ENCODE measurements at places on chromosomes 7 and 10.

- DNase-seq = no peak
Measured at GRCh38 chr7:85010306-85010705, 176.6 kb downstream of the SEMA3D start.

- no peak for DNase-seq
Measured at GRCh38 chr10:13526948-13527863, 1.6 kb downstream of the BEND7 start.

DNA sequence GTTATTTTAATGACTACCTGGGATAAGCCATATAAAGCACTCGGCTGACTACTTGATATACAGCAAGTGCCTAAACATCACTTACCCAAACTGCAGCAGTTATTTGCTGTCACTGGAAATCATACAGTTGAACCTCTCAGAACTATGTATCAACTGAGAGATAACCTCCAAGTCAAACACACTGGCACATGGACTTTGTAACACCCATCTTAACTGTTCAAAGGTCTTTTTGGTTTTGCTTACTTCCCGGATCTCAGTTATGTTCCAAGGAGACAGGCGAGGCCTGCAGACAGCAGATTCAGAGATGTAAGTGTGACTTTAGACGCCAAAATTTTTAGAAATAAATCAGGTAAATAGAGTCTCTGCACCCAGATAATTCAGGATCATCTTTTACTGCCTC, 34.6 kb upstream of the DAGLB start:
- DNase-seq = no peak

- no peak for DNase-seq
Measured at GRCh38 chr10:1658658-1659057, 78.7 kb downstream of the ADARB2 start.

DNA sequence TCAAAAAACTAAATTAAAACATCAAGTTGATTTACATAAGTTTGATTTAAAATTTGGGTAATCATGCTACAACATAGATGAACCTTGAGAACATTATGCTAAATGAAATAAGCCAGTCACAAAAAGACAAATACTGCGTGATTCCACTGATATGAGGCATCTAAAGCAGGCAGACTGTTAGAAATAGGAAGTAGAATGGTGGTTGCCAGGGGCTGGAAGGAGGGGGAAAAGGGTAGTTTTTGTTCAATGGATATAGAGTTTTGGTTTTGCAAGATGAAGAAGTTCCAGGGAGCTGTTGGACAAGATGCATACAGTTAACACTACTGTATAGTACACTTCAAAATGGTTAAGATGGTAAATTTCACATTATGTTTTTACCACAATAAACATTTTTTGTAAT, 45.0 kb upstream of the IFRD1 start:
- DNase-seq = no peak

DNA sequence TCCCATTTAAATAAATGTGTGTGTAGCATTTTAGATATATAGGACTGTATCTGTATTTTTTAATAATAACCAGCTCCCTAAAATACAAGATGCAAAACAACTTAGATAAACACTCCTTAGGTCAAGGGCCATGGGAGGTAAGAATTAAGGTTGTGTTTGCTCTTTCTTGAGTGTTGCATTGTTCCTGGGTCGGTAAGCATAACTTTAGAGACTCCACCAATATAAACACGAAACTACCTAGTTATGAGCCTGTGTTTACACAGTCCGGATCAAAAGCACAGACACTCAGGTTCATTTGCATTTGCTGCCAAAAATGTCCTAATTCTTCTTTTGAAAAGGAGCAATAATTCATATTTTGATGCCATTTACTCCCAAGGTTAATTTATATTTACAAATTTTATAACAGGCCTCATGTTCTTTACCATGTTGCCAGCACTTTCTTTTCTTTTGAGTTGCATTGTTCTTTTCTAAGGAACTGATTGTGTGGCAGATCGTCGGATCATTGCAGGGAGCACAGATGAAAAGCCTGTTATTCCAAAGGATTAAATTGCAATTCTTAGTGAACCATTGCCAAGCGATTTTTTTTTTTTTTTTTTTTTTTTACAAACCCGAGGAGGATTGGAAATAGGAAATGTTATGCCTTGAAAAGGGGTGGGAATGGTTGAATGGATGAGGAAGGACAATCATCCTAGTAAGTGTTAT, 45.8 kb upstream of the GLCCI1 start:
- no peak for DNase-seq

DNA sequence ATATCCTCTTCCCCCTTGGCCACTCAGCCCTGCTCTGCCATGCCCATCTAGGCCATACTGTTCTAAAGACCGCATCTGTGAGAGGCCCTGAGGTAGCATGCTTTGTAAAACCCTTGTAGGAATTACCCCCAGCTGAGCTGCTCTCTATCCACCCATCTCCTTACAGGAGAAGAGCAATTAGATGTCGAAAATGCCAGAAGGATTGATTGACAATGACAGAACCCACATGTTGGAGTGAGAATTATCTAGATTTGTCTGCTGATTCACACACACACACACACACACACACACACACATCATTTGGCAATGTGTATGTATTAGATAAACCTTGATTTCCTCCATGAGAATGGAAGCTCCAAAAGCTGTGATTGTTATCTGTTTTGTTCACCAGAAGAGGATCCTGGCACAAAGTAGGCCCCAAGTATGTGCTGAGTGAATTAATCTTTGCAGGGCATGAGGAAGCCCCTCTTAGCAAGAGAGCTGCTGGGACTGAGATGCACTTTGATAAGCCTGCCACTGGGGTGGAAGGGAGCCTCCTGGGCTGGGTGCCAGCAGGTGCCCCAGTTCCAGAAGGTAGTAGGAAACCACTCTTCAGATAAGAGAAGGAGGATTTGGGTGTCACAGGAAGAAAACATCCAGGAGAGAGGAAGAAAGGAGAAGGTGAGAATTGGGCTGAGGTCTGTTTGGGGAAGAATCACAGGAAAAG, 187.5 kb upstream of the ADO start:
- DNase-seq = no peak

- DNase-seq = no peak
Measured at GRCh38 chr7:15557186-15557585, 4.6 kb downstream of the AGMO start.

DNA sequence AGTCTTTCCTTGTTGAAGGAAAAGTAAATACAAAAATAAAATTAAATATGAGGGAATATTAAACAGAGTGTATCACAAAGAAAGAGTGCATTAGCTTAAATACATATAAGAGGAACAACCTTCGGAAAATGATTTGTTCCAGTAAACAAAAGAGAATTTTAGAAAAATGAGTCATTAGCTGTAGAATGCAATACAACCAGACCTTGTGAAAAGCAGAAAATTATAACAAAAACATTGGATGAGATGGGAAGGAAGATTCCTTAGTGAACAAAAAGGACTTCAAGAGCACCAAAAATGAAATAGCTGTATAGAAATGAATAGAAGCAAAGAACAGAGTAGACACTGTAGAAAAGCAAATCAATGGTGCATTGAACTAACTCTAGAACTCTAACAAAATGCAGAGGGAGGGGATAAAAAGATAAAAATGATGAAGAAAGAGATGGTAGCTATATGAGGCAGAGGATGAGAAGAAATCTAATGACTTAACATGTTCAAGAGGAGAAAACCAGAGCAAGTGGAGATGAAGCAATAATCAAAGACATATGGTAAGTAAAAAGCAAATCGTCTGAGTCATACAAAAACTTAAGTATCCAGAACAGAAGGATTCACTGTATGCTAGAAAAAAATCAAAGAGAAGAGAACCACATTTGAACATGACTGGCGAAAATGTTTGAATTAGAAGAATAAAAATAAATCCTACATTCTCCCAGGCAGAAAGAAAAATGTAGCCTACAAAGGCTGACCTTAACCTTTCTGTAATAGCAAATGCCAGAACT, 190.5 kb downstream of the TMEM26 start:
- DNase-seq = no peak

DNA sequence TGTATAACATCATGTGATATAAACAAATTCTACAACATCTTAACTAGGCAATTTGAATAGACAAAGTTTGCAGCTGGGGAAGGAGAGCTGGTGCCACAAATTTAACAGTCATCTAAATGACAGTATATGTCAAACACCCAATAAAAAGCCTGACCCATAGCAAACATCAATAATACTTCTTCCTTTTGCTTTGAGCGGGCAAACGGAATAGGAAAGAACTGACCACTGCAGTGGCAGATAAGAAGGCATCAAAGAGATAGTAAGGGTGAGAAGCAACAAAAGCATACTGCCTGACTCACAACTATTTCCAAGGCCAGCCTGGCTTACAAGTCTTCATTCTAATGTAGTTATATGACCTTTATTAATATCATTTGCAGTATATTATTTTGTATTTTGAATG, 99.9 kb downstream of the LRRN3 start:
- no peak for DNase-seq

DNA sequence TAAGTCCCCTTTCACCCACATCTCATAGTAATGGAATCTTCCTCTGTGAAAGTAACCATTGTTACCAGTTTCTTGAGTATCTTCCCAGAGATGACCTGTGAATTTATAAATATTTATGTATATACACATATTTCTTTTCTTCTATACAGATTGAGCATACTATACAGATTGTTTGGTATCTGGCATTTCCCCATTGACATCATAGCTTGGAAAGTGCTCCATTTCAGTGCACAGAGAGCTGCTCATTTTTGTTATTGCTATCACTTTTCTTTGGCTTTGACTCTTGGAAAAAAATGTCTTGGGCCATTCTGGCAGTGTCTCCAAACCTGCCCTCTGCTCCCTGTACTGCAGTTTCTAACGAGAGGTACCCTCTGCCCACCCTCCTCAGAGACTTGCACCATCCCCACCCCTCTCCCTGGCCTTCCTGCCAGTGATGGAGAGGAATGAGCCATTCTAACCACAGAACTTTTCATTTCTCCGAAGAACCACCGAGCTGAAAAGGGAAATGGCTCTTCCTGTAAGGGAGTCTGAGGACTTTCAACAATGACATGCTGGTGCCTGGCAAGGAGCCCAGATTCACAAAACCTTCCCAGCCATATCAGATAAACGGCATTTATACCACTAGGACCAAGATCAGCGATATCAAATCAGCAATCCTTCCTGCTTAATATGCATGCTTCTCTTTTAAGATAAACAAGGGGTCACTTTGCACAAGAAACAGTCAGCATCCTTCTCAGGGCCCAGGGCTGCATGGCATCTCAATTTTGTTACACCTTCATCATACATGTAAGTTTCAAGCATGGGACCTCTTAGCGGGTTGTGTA, 19.7 kb upstream of the CCSER2 start:
- DNase-seq = no peak

- DNase-seq = no peak
Measured at GRCh38 chr10:90930971-90931871, 10.3 kb upstream of the ANKRD1 start.

GRCh38 chr10:117004227-117005025, 561 bp downstream of the SHTN1 start:
- no peak for DNase-seq

DNA sequence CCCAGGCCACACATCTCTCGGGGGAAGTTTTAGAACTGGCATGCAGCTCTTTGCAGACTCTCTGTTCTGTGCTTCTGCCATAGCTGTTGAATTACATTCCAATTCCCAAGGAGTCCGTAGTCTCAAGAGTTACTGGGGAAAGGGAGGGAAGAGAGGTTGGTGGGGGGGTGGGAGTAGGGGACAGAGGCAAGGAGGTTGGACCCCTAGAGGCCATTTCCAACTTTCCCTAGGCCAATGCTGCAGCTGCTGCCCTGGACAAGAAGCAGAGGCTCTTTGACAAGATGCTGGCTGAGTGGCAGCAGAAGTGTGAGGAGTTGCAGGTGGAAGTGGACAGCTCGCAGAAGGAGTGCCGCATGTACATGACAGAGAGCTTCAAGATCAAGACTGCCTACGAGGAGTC, 23.8 kb downstream of the MYH16 start:
- no peak for DNase-seq

DNA sequence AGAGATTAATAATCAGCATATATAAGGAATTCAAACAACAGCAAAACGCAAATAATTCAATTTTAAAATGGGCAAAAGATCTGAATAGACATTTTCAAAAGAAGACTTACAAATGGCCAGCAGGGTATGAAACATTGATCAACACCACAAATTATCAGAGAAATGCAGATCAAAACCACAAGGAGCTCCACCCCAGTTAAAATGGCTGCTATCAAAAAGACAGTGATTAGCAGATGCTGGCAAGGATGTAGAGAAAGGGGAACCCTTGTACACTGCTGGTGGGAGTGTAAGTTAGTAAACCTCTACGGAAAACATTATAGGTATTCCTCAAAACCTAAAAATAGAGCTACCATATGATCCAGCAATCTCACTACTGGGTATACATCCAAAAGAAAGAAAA, 128.0 kb upstream of the CACUL1 start:
- no peak for DNase-seq

- DNase-seq = no peak
Measured at GRCh38 chr7:47506382-47507339, 75.2 kb downstream of the TNS3 start.

DNA sequence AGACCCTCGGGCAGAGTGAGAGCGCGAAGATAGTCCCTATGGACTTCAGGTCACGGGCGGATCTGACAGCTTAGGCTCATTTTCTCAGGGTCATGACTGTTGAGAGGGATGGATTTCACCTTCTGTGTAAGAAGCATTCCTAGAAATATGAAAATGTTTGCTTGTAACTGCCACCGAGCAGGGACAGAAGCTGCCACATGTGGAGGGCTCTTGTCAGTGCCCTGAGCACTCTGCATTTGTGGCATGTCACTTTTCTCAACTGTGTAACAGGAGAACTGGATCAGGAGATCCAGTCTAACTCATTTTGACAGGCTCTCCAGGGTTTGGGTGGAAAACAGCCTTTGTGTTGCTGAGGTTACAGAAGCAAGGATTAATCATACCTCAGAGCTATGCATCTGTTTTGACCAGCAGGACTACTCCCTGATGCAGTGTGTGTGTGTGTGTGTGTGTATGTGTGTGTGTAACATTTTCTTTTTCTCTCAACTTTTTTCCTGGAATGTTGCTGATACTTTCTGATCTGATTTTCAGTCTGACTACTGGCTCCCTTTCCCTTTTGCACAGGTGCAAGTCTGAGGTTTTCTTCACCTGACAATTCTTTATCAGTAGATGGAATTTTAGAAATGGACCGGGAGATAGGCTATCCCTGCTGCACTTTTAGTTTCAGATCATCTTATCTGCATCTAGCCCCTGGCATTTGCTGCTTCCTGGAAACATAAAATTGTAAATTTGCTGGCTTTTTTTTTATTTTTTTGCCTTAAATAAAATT, 183.3 kb downstream of the STK31 start:
- no peak for DNase-seq

- DNase-seq = no peak
Measured at GRCh38 chr7:27128776-27129728, 1.5 kb downstream of the HOXA4 start.

DNA sequence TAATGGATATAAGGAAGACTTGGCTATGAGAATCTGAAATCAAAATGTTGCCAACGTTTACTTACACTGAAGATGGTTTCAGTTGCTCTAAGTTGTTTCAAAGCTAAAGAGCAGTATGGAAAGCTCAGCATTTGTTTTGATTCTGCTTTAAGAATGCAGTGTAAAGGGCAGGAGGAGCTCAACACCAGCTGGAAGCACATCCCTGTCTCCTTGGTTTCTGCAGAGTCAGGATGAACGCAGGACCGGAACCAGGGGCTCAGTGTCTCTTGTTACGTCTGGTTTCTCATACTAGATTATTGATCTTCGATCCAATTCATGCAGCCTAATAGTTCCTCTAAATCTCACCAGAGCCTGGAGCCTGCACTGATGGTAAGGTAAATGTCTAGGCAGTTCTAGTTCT, 24.1 kb downstream of the ZRANB1 start:
- DNase-seq = no peak

GRCh38 chr10:75788394-75789205, 357.2 kb downstream of the LRMDA start:
- DNase-seq = no peak

GRCh38 chr10:17115683-17116082, 13.9 kb downstream of the CUBN start:
- DNase-seq = no peak

GRCh38 chr10:104284846-104285245, 15.9 kb downstream of the GSTO2 start:
- DNase-seq = no peak
